ENCODE measurements at places on chromosomes 5 and 9. TPM values are rescaled to one million over a fixed set of nuclear protein-coding genes. Genes with fewer than 3 reads are reported as not detected.

The LRRTM2 gene
- total RNA-seq = not detected

The SLCO6A1 gene
- not detected for total RNA-seq

The IER5L gene
- total RNA-seq = 43.1 TPM

The WWC1 gene
- 6.1 TPM for total RNA-seq
